ENCODE measurements at places on chromosomes 5 and 9.

DNA sequence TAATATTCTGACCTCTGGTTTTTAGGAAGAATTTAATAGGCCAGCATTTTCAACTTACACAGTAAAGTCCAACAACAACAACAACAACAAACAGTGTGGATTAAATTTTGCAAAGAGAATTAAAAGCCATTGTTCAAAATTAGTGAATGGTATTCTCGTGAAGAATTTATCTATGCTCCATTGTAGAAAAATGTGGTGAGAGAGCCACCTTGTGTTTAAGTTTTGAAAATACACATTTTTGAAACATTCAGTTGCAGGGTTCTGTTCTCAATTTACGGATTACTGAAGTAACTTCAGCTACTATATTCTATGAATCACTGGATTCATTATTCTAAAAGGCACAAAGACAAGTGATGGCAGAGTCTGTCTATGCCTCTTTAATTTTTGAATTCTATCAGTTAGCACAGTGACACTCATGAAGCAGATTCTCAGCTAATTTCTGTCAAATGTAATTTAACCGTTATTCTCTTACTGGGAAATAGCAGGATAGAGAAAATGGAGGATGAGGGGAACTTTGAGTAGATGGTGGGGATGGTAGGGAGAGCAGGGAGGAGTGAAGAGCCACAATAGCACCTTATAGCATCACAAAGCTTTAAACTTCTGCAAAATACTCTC is 11.0 kb downstream of the CCDC152 start:
- no peak for DNase-seq

DNA sequence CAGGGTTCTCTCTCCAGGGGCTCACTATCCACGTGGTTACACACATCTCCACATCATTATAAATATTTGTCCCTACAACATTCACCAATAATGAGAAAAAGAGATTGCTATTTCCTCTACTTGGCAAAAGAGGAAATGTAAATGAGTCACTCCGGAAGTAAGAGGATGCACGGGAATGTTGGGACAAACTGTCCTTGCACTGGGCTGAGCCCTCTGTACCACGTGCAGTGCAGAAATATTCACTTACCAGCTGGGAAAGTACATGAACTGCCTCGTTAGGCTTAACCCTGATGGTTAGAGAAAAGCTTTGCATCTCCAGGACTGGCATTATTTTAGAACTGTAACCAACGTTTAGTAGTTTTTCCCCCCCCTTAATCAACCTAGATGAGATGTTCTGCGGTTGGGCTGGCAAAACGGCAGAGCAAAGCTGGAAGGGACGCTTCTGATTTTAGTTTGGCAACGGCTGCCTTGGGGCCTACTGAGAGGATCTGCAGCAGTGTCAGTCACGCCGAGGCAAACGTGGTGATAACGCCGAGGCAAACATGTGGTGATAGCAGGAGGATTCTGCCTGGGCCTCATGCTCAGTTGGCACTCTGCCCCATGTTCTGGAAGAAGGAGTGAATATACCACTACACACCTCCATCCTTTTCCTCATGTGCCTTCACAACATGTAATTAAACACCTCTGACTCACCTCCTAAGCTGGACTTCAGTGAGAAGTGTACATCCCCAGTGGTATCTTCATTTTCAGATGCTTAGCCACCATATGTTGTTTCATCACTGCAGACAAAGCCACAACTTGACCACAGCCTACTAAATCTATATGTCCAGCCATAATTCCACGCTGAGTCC is 661.4 kb upstream of the KLF4 start:
- no peak for DNase-seq

- DNase-seq = no peak
Measured at GRCh38 chr9:98010445-98010844, 27.3 kb downstream of the ANP32B start.

GRCh38 chr5:121503111-121503840 is 348.4 kb upstream of the FTMT start:
- DNase-seq = peak; percentile 20

- DNase-seq = no peak
Measured at GRCh38 chr5:110963495-110963894, 108.0 kb upstream of the TSLP start.

- no peak for DNase-seq
Measured at GRCh38 chr5:120788481-120788880, 324.4 kb downstream of the PRR16 start.

GRCh38 chr9:84258371-84258770 is 82.2 kb downstream of the SLC28A3 start:
- no peak for DNase-seq

DNA sequence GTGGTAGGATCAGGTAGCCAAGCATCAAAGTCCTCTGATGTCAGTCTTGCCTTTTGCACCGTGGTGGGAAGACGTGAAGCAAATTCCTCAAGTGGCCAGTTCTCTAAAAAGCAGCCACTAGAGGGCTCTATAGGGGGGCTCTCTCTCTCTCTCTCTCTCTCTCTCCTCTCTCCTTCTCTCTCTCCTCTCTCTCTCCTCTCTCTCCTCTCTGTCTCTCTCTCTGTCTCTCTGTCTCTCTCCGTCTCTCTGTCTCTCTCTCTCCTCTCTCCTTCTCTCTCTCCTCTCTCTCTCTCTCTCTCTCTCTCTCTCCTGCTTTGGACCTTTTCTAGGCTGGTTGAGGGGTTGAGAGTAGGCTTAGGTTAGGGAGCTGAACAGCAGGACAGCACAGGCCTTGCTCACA is 13.9 kb upstream of the OSMR start:
- DNase-seq = no peak

GRCh38 chr9:92426501-92427145 is 2.4 kb upstream of the OMD start:
- DNase-seq = peak; percentile 64

- no peak for DNase-seq
Measured at GRCh38 chr5:157596487-157596886, 20.9 kb upstream of the ADAM19 start.

DNA sequence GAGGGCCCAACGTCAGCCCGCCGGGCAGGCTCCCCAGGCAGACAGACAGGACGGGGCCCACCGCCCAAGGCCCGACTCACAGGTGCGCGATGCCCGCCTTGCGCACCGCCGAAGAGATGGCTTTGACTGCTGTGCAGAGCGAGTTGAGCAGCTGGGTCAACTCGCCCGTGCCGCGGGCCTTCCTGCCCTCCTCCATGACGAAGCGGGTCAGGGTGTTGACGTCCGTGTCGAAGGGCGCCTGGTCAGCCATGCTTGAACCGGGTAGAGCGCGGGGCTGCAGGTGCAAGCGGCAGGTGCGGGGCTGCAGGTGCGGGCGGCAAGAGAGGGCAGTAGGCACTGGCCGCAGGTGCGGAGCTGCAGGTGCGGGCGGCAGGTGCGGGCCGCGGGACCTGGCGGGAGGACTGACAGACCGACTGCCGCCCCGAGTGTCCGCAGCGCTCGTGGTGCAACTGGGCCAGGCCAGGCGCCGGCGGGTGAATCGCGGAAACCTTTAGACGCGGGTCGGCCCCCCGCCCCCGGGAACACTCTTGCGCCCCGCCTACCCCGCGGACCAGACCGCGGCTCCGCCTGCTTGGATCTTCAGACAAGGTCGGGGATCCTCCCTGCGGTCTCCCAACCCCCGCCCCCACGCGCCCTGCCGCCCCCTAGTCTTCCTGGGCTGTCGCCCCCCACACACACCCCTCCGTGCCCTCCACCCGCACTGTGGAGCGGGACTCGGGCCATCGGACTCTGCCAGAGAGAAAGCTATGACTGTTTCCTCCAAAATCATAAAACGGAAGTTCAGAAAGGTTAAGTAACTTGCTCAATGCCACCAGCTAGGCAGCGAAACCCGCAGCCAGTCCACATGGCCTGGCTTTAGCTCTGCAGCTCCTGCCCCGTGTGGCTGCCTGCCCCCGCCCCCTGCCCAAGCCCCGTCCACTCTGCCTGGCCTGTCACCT is at the start of gene FBP1:
Gene FBP1 (minus strand): TSS at position 458 of the 938 bp plus-strand sequence. CDS start 208 bp downstream, at position 250.
- no peak for DNase-seq

GRCh38 chr5:163562071-163562470 is 56.7 kb downstream of the MAT2B start:
- no peak for DNase-seq

GRCh38 chr5:18992264-18992663 is 995.7 kb downstream of the CDH18 start:
- no peak for DNase-seq

DNA sequence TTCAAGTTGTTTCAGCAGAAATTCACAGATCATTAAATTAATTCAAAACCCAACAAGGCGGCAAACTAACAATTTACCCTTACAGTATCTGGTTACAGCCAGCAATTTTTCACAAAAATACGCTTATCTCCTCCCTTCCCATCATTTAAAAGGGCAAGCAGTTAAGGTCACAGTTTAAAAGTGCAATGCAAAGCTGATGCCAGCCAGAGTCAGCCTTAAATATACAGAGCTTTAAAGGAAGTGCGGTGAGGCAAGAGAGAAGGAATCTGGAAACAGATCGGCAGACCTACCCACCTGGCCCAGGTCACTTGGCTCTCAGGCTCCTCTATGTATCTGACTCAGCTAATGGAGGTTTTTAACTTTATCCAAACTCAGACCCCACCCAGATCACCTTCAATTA is 31.0 kb downstream of the EPB41L4A start:
- DNase-seq = no peak

DNA sequence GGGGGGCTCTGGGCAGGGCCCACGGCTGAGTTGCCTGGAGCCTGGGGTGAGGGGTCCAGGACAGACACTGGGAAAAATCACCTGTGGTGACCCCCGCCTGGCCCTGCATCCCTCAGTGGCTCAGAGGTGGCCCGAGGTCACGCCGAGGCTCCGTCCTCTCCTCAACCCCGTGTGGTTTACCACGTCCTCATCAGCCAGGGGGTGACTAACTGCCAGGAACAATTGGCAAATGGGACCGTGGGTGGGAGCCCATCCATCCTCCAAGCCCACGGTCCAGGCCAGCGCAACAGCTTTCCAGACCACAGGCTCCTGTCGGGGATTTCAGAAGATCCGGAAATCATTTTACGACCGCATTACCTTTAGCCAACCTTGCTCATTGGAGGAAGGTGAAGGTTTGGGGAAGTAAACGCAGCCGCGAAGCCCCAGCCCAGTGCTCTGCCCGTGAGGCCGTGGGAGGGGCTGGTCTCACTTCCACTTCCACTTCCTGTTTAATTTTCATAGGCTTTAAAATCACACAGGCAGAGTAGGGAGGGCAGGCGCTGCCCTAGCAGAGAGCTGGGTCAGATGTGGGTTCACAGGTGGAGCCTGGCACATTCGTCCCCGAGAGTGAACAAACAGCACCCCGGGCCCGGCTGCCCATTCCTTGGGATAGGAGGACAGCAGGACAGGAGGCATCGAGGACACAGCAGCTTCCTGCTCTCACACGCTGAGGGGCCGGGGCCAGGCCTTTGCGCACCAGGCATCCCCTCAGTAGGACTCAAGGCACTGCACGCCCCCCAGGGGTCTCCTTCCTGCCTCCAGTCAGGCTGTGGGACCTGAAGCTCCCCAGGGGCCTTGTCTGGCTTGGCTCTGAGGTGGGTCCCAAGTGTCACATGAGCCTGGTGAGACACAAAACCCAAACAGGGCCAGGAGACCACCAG is 19.8 kb upstream of the SLC9A3 start:
- no peak for DNase-seq

GRCh38 chr5:120304663-120305062 is 159.4 kb upstream of the PRR16 start:
- DNase-seq = no peak

- peak; percentile 53 for DNase-seq
Measured at GRCh38 chr9:18404434-18405029, 69.4 kb upstream of the ADAMTSL1 start.

DNA sequence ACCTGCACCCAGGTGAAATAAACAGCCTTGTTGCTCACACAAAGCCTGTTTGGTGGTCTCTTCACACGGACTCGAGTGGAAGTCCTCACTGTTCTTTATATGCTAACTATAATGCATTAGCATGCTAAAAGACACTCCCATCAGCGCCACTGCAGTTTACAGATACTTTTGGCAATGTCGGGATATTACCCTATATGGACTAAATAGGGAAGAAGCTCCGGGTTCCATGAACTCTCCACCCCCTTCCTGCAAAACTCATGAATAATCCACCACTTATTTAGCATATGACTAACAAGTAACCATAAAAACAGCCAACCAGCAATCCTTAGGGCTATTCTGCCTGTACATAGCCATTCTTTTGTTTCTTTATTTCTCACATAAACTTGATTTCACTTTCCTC is 426.2 kb upstream of the PTPRD start:
- no peak for DNase-seq

DNA sequence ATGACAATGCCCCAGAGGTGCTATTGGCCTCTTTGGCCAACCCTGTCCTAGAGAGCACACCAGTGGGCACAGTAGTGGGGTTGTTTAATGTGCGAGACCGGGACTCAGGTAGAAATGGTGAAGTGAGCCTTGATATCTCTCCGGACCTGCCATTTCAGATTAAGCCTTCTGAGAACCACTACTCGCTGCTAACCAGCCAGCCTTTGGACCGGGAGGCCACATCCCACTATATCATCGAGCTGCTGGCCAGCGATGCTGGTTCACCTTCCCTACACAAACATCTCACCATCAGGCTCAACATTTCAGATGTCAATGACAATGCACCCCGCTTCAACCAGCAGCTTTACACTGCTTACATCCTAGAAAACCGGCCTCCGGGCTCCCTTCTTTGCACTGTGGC is 1.4 kb downstream of the PCDHGC5 start:
- no peak for DNase-seq

DNA sequence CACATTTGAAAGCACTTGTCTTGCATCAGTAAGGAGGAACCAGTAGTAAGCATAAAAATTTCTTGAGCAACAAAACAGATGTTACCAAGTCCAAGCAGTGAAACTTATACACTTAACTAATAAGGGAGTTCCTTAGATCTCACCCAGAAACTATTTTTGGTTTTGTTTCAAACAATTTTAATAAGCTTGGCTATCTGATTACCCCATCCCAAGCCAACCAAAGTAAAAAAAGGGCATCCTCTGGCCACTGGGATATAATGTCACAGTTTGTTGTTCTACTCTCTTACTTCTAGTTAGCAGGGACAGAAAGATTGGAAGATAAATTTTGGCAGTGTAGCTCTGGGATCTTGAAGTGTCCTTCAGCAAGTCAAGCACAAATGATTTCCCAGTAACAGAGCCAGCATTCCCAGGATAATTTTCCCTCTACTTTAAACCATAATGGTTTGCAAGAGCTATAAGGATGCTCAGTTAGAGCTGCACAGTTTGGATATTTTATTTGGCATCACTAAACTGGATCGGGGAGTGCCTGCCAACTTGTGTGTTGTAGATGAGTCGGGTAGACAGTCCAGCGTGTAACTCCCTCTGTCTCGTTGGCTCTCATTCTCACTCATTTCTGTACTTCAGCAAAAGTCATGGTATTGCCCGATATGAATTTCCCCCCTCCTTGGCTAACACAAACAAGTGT is 161.9 kb upstream of the HMHB1 start:
- DNase-seq = no peak

DNA sequence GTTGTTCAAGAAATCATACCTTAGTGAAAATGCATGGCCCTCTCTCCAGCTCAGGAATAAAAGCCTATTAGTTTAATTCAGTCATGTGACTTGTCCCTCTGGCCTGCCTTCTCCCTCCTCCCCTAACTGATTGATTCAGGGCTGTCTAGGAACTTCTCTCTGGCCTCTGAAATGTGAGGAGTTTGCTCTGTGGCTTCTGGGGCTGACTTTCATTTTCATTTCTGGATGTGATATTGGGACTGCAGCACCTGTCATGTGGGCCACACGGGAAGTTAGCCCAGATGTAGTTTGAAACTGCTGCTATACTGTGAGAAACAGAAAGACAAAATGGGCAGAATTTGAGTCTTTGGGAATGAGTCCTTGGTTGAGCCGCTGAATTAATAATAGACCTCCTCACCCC is 44.8 kb downstream of the PARP8 start:
- DNase-seq = no peak

GRCh38 chr5:139971202-139971725 is 71.8 kb downstream of the NRG2 start:
- DNase-seq = no peak

Data from COR-L47 (cell line).